ENCODE measurements at places on chromosomes 12 and 14.

DNA sequence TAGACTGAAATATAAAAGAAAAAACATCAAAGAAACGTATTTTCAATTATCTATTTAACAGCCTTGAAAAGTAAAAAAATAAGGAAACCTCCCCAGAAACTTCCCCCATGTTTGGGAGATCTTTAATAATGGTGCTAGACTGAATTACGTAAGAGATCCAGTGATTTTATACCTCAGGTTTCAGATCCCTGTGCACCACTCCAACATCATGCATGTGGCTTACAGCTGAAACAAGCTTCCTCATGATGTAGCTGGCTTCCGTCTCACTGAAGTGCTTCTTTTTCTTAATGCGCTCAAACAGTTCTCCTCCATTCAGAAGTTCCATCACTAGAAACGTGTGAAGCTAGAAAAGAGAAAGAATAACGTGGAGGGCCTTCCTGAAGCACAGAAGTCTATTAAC, 78.0 kb upstream of the TTC7B start:
- H3K4me3 ChIP-seq, result no peak overlapping the region
- DNase-seq, result no peak
- H3K27me3 ChIP-seq, result peaks cover 6% of the 10 kb centered on the region
- no peak overlapping the region for H3K27ac ChIP-seq

- no peak for DNase-seq
- H3K27ac ChIP-seq, result no peak overlapping the region
- H3K36me3 ChIP-seq, result no peaks in the 10 kb centered on the region
- peaks cover 3% of the 10 kb centered on the region for H3K27me3 ChIP-seq
Observed at GRCh38 chr12:91127751-91128150, 16.5 kb upstream of the LUM start.

GRCh38 chr14:99853206-99853605, 60.0 kb downstream of the EML1 start:
- peaks cover 8% of the 10 kb centered on the region for H3K4me1 ChIP-seq
- peaks cover 29% of the 10 kb centered on the region for H3K36me3 ChIP-seq
- H3K27ac ChIP-seq, result no peak overlapping the region
- DNase-seq, result no peak

DNA sequence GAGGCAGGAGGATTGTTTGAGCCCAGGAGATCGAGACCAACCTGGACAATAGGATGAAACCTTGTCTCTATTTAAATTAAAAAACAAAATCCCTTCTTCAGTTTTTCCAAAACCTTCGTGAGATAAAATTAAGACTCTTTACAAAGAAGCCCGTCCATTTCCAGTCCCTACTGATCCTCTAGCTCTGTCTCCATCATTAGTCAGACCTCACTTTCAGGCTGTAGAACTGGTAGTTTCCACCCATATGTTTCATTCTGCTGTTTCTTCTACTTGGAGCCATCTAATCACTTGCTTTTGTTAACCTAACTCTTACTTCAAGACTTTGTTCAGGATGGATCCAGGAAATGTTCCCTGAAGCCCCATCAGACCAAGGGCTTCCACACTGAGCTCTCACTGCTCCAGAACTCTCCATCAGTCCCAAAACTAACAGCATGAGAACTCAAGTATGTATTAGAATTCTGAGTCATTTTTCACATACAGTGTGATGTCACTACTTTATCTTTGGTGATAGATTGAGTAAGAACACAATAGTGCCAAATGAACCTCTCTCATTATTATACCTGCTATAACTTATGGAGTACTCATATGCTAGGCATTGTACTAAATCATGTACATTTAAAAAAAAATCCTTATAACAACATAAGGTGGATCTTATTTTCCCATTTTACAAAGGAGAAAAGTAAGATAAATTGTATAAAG, 90.8 kb downstream of the PRICKLE1 start:
- H3K4me1 ChIP-seq, result peaks cover 11% of the 10 kb centered on the region
- H3K27me3 ChIP-seq, result no peaks in the 10 kb centered on the region
- H3K36me3 ChIP-seq, result peaks cover 42% of the 10 kb centered on the region
- H3K4me3 ChIP-seq, result no peak overlapping the region
- no peak overlapping the region for H3K27ac ChIP-seq

GRCh38 chr12:87924149-87924548, 105.1 kb downstream of the C12orf50 start:
- no peaks in the 10 kb centered on the region for H3K27me3 ChIP-seq
- no peak overlapping the region for H3K27ac ChIP-seq
- H3K4me3 ChIP-seq, result no peak overlapping the region
- no peak for DNase-seq
- no peaks in the 10 kb centered on the region for H3K36me3 ChIP-seq
- peaks cover 14% of the 10 kb centered on the region for H3K4me1 ChIP-seq

GRCh38 chr14:74608959-74609611, 3.0 kb downstream of the LTBP2 start:
- H3K4me1 ChIP-seq, result peaks cover 13% of the 10 kb centered on the region
- peaks cover 77% of the 10 kb centered on the region for H3K27me3 ChIP-seq
- H3K27ac ChIP-seq, result no peak overlapping the region

DNA sequence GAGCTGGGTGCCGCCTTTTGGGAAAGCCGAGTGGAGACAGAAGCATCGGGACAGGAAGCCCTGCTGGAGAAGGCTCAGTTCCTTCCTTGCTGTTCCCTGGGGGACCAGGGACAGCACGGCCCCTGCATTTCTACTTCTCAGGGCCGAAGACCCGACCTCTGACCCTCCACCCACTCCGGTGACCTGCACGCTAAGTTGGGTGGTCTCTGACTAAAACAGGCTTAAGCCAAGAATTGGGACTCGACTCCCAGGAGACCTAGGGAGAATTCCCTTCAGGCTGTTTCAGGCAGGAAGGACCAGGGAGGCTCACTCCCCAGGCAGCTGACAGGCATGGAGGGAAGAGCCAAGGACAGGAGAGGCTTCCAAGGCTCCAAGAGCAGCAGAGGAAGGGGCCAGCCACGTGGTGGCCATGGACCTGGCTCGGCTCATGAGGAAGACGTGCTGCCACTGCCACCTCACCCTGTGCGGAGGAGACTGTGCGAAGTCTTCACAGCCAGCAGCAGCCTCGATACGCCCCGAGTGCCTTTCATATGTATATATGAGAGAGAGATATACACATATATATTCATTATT, 43.9 kb downstream of the DCAF4 start:
- DNase-seq, result peak; percentile 35
- H3K36me3 ChIP-seq, result peaks cover 45% of the 10 kb centered on the region
- no peaks in the 10 kb centered on the region for H3K27me3 ChIP-seq
- peak overlapping the region; percentile 75 for H3K27ac ChIP-seq
- no peak overlapping the region for H3K4me3 ChIP-seq

- H3K36me3 ChIP-seq, result peaks cover 14% of the 10 kb centered on the region
- H3K4me3 ChIP-seq, result no peak overlapping the region
- no peak for DNase-seq
- H3K27me3 ChIP-seq, result peaks cover 28% of the 10 kb centered on the region
- H3K4me1 ChIP-seq, result peaks cover 51% of the 10 kb centered on the region
Observed at GRCh38 chr14:100830681-100831080, 4.8 kb downstream of the MEG3 start.

- H3K36me3 ChIP-seq, result peaks cover 9% of the 10 kb centered on the region
- peaks cover 7% of the 10 kb centered on the region for H3K4me1 ChIP-seq
- peaks cover 2% of the 10 kb centered on the region for H3K27me3 ChIP-seq
Observed at GRCh38 chr14:34075042-34075744, 124.3 kb upstream of the EGLN3 start.

DNA sequence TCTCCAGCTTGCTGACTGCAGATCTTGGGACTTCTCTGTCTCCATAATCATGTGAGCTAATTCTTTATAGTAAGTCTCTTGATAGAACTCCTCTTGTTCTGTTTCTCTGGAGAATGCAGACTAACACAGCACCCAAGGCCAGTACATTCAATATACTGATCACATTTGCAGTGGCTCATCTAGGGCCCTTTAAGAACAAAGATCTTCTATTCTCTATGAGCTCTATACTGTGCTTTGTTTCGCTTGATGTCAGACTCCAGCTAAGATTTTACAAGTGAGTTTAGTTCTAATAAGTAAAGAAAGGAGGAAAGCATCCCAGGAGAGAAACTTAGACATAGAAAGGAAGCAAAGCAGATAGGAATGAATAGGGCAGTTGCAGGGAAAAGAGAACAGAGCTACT, 69.3 kb upstream of the TMPO start:
- no peak overlapping the region for H3K27ac ChIP-seq
- no peaks in the 10 kb centered on the region for H3K36me3 ChIP-seq
- H3K4me1 ChIP-seq, result no peaks in the 10 kb centered on the region
- peaks cover 11% of the 10 kb centered on the region for H3K27me3 ChIP-seq
- no peak overlapping the region for H3K4me3 ChIP-seq

DNA sequence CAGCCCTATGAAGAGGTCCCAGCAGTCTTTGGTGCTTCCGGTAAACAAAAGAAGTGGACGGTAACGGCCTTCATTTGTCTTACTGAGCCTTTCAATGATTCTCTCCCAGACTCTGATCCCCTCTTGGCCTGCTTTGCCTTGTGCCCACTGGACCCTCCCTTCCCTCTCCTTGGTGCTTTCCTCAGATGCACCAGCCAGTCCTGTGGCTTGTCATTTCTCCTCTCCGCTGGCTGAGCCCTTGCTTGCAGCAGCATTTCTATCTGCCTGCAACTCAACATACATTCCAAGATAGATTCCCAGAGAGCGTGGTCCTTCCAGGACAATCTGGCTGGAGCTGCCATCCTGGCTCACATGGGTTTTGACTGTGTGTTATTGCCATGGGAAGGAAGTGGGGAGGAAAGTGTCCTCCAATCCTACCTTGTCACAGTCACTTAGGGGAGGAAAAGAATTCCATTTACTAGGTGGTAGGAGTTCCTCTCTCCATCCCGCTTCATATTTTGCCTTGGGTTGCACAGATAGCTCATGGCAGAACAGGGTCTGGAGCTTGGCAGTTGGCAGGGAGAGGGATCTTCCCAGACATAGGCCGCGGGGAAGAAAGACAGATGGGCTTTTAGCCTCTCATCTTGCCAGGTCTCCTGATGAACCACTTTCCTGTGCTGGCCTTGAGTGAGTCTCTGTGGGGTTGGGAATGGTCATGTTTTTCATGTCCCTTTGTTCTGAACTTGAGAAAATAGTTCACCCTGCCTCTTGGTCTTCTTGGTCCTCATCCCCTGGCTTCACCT, 92.8 kb upstream of the KCNA1 start:
- H3K4me1 ChIP-seq, result peaks cover 56% of the 10 kb centered on the region
- no peak for DNase-seq
- peaks cover 7% of the 10 kb centered on the region for H3K36me3 ChIP-seq
- no peak overlapping the region for H3K4me3 ChIP-seq

GRCh38 chr12:6891646-6892001, 13.0 kb upstream of the LRRC23 start:
- peaks cover 9% of the 10 kb centered on the region for H3K27me3 ChIP-seq
- no peaks in the 10 kb centered on the region for H3K36me3 ChIP-seq
- no peak for DNase-seq
- peak overlapping the region; percentile 79 for H3K4me3 ChIP-seq

- H3K4me1 ChIP-seq, result no peaks in the 10 kb centered on the region
- H3K27me3 ChIP-seq, result peaks cover 3% of the 10 kb centered on the region
- peaks cover 73% of the 10 kb centered on the region for H3K36me3 ChIP-seq
- peak overlapping the region; percentile 52 for H3K27ac ChIP-seq
- H3K4me3 ChIP-seq, result no peak overlapping the region
Observed at GRCh38 chr14:65057695-65058094, 44.6 kb downstream of the MAX start.

DNA sequence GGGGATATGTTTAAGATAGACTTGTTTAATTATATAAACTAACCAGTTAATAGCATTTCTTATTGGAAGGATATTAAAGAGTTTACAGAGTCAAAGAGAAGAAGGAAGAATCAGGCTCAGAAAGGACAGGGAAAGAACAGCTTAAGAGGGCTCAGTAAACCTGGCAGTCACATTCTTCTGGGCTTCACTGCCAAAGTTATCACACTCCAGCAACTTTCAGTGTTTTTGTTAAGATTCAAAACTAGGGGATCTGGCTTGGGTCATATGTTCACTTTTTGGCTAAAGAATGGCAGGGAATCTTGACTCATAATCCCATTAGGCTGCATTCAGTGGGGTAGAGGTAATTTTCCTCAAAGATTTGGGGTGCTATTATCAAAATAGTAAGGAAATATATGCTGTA, 312.3 kb downstream of the RAD51B start:
- H3K27me3 ChIP-seq, result peaks cover 4% of the 10 kb centered on the region
- peaks cover 17% of the 10 kb centered on the region for H3K4me1 ChIP-seq
- H3K27ac ChIP-seq, result no peak overlapping the region
- no peak overlapping the region for H3K4me3 ChIP-seq

- no peaks in the 10 kb centered on the region for H3K36me3 ChIP-seq
- H3K4me3 ChIP-seq, result peak overlapping the region; percentile 50
- peaks cover 1% of the 10 kb centered on the region for H3K27me3 ChIP-seq
- DNase-seq, result no peak
Observed at GRCh38 chr14:104680806-104681688, 8.4 kb upstream of the INF2 start.

DNA sequence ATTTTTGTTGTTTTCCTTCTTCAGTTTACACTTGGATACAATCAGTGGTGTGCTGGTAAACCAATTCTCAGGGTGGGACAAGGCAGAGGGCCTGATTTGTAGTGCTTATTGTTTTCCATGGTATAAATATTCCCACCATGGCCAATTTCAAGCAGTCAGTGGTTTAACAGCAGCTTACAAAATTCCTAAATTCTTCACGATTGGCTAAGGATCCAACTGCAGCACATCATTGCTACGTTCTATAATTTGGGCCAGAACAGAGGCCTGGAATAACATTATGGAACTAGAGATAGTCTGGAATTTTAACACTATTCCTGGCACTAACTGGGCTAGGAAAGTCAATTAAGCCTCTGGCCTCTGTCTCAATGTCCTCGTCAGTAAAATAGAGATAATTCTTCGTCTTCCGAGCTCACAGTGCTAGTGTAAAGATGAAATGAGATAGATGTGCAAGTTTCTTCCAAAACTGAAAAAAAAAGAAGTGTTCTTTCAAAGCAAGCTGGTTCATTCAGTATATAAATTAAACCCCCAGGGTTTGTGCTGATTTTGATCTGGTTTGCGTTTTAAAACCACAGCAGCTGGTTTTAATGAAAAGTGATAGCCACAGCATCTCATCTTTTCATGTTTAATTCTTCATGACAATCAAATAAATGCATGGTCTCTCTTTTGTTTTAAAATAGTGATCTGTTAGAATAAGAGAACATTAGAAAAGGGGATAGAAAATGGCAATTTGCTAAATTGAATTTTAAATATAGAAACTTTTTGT, 104.1 kb downstream of the EPS8 start:
- H3K36me3 ChIP-seq, result no peaks in the 10 kb centered on the region
- H3K27me3 ChIP-seq, result peaks cover 3% of the 10 kb centered on the region
- peaks cover 5% of the 10 kb centered on the region for H3K4me1 ChIP-seq
- H3K27ac ChIP-seq, result no peak overlapping the region
- H3K4me3 ChIP-seq, result no peak overlapping the region

DNA sequence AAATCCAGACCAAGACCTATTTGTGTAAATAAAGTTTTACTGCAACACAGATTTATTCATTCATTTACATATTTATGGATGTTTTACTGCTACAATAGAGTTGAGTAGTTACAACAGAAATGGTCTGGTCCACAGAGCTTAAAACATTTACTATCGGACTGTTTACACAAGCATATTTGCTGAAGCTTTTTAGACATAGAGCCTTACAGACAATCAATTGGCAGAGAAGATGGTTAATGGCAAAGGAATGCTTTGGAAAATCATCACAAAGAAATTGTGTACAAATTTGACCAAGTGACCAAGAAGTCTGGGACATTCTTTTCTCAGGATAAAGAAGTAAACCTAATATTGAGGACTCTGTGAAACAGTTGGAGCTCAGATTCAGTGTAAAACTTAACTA, 504.3 kb downstream of the SLC16A7 start:
- H3K4me1 ChIP-seq, result no peaks in the 10 kb centered on the region
- H3K36me3 ChIP-seq, result no peaks in the 10 kb centered on the region
- H3K27ac ChIP-seq, result no peak overlapping the region
- DNase-seq, result no peak
- H3K27me3 ChIP-seq, result no peaks in the 10 kb centered on the region
- no peak overlapping the region for H3K4me3 ChIP-seq

Data from nephron progenitor cell (in vitro differentiated cells).